ENCODE measurements at places on chromosomes 4 and X.
A peak's percentile ranks its signal among the peaks of the same experiment; 100 is the strongest.

- no peak for DNase-seq
These were observed 427.2 kb downstream of the MAPK10 start for GRCh38 chr4:85932500-85933290.

GRCh38 chr4:73018595-73018994 lies 50.9 kb downstream of the COX18 start:
- DNase-seq: no peak

DNA sequence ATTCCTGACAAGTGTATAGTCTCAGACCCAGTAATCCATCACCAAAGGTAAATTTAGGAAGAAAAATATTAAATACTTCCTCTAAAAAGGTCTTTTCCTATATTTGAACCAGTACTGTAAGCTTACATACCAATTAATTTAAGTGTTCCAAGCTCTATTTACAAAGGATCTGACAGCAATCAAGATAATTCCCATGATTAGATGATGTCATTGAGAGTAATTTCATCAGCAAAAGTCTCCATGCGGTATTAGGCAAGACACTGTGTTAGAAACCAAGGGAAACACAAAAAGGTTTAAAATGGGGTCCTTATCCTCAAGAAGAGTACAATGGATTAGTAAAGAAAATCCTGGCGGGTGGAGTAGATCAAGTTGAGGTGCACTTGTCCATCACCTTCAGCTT lies 198.5 kb downstream of the PRDM5 start:
- no peak for DNase-seq

DNA sequence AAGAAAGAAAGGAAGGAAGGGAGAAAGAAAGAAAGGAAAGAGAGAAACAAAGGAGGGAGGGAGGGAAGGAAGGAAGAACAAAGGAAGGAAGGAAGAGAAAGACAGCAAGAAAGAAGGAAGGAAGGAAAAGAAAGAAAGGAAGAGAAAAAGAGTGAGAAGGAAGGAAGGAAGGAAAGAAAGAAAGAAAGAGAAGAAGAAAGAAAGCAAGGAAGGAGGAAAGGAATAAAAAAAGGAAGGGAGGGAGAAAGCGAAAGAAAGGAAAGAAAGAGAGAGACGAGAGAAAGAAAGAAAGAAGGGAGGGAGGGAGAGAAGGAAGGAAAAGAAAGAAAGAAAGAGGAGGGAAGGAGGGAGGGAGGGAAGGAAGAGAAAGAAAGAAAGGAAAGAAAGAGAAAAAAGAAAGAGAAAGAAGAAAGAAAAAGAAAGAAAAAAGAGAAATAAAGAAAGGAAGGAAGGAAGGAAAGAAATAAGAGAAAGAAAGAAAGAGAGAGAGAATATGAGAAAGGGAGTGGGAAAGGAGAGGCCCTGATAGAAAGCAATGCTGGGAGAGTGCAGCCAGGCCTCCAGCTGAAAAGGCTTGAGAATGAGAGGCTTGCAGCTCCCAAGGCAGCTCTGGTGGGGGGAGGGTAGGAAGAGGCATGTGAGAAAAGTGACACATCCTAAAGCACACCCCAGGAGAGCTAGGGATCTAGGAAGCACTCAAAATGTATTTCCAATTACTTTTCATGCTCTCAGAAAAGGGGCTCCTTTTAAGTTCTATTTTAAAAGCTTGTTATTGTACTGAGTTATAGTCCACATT lies 134.0 kb upstream of the ZIC3 start:
- DNase-seq: no peak

DNA sequence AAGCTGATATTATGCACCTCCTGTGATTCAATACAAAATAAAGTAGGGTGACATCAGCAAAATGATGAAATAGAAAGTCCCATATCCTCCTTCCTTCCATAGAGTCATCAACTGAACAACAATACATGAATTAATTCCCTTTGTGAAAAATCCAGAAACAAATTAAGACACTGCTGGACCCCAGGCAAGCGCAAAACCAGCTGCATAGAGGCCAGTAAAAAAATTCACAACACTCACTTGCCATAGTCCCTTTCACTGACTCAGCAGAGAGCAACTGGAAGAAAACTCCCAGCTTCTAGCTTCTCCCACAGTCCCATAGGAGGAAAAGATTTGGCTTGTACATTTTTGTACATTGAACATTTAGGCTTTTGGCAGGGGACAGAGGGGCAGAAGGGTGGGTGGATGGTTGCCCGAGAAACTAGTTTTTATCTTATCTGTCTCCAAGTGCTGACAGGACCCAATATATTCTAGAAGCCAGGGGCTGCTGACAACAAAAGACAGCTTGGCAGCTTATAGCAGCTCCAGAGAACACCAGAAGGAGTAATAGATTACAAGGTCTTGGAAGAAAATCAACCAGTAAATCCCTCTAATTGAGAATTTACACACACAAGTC lies 124.6 kb downstream of the NDST3 start:
- DNase-seq: no peak

GRCh38 chrX:117910216-117910615 lies 206.4 kb downstream of the KLHL13 start:
- no peak for DNase-seq

- no peak for DNase-seq
These were observed 18.7 kb downstream of the RASGEF1B start for GRCh38 chr4:81453024-81453423.

GRCh38 chr4:167622481-167623240 lies 388.4 kb upstream of the SPOCK3 start:
- peak; percentile 41 for DNase-seq

DNA sequence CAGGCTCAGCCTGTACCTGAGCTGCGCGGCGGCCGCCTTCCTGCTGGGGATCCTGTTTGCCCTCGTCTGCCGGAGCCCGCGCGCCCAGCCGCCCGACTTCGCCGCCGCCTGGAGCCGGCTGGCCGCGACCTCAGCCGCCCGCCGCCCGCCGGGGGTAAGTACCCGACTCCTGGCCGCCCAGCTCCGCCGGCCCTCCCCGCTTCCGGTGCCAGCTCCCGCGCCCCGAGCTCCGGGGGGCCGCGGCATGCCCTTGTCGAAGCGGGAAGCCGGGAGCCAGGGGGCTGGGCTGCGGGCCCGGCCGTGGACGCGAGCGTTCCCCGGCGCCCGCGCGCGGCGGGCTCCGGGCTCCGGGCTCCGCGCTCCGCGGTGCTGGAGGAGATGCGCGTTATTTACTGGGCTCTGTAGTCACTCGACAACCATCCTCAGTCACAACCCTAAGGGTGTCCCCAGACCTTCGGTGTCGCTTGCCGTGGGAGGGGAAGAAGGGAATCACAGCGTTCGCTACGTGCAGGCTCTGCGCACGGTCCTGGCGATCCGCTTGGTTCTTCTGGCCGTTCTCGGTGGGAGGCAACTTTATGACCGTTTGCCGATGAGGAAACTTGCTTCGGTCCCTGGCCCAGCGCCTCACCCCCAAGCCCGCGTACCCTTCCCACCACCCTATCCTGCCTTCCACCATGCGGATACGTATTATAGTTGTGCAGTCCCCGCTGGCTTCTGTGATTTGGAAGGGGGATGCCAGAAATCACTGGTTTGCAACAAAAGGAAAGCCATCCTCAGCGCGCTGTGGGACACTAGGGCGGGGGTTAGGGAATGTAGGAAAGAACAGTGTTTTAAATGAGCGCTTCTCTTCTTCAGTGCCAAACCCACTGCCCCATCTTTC lies 944 bp downstream of the SNX25 start:
- peak; percentile 56 for DNase-seq

DNA sequence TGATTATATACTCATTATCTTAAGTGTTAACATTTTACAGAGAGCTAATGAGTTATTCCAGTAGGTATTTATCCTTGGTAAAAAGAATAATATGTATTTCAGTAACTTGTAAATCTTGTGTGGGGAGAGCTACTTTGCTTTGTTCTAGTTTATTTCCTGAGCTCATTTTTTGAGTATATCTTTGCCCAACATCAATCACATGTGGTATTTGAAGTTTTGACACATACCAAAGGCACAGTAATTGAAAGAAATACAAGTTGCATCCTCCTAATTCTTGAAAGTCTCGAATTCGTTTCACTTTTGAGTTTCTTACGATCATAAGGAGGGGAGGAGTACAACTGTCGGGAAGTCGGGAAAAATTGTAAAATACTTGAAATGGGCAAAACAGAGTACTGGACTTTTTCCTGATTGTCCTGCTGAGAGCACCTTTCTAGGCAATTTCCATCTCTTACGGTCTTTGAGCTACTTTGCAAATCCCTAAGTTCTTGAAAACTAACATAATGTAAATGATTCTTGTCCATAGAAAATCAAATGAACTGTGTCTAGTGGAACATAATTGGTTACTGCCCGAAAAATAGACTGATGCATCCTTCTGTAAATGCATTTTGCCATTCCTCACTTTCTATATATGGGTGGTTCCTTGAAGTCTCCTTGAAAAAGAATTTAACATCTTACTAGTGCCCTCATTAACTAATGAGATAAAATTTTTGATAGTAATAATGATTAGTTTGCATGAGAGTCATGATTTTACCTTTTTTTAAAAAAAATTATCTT lies 20.6 kb downstream of the CLTRN start:
- DNase-seq: no peak

- DNase-seq: peak; percentile 47
These were observed 34.5 kb downstream of the ABCE1 start for GRCh38 chr4:145132511-145133098.

GRCh38 chr4:16263056-16263455 lies 36.8 kb upstream of the TAPT1 start:
- no peak for DNase-seq

- no peak for DNase-seq
These were observed 184.3 kb downstream of the PPP3CA start for GRCh38 chr4:101162990-101163380.

DNA sequence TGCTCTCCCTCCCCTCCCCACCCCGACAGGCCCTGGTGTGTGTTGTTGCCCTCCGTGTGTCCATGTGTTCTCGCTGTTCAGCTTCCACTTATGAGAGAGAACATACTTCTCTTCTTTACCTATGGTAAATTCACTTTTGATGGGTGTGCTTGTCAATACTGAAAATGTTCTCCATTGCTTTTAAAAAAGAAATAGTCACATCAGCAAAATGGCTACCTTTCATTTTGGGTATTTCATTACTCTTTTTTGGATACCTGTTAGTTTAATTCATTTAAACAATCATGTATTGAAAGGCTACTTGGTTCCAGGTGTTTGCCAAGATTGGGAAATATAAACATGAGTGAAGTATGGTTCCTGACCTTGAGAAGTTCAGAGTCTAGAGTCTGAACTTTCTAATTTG lies 107.4 kb upstream of the PITX2 start:
- DNase-seq: no peak

- DNase-seq: peak; percentile 69
These were observed 46.8 kb upstream of the FAM9C start for GRCh38 chrX:13091111-13091765.

DNA sequence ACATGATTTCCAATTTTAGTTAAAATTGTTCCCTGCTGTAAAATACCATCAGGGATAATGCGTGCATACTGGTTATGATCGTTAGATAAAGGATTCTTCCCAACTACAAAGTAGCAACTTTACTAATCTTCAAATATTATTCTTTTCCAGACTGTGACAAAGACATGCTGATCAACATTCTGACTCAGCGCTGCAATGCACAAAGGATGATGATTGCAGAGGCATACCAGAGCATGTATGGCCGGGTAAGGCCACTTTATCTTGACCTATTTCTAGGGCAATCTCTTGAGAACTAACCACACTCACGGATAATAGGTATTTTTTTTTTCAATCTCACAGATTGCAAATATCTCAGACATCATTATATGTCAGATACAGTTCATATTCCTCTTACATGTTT lies 47.0 kb downstream of the ANXA10 start:
- no peak for DNase-seq

GRCh38 chrX:43892336-43892870 lies 10.2 kb upstream of the MAOB start:
- no peak for DNase-seq

GRCh38 chrX:7047951-7048350 lies 99.6 kb upstream of the STS start:
- no peak for DNase-seq

- no peak for DNase-seq
These were observed 34.6 kb downstream of the LIMCH1 start for GRCh38 chr4:41572516-41572915.

GRCh38 chr4:56995525-56995924 lies 16.8 kb downstream of the POLR2B start:
- no peak for DNase-seq

DNA sequence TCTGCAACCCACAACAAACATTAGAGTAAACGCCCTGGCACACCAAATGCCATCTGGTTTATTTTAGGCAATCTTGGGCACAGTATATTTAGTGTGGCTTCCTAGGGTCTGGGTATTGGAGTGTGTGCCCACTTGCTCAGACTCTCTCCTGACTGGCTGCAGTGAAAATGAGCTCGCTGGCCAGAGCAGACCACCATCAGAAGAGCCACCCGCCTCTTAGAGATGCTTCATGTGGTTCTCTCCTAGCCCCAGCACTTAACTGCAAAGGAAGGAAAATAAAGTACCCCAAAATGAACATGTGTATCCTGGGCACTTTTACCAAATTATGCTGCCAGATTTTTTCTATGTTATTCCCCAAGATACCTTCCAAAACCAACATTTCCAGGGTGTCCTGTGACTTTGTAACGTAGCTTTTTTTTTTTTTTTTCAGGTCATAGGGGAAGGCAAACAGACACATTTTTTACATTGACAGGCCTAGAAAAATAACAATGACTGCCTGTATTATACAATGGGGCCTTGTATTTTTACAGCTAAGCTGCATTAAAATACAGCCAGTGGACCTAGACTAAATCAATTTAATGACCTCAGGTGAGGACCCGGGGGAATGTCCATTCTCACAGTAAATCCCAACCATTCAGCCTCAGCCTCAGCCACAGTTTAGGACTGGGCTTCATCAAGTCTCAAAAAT lies 193.7 kb downstream of the RASL11B start:
- no peak for DNase-seq

- DNase-seq: no peak
These were observed 97.1 kb downstream of the REELD1 start for GRCh38 chr4:146311238-146311970.

GRCh38 chr4:5957076-5957475 lies 61.2 kb downstream of the C4orf50 start:
- no peak for DNase-seq

- DNase-seq: no peak
These were observed 509.1 kb downstream of the IQCM start for GRCh38 chr4:149306537-149306936.

DNA sequence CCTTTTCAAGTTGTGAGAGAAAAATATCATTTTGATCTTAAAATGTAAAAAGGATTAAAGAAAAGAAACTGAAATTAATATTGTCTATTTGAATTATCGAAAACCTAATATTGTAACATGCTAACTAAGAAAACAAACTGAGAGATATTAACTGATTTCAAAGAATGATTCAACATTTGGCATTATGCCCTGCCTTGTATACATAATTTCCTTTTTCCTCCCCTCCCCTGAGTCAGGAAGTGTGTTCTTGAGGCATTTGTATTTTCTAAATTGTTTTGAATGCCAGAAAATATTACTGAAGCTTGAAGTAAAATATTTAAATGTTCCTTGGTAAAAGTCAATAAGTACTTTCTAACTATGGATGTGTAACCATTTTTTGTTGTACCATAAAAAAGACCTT lies 49.4 kb downstream of the RPS6KA3 start:
- no peak for DNase-seq

GRCh38 chrX:57674861-57675260 lies 5.2 kb downstream of the NLRP2B start:
- no peak for DNase-seq

- DNase-seq: no peak
These were observed 115.6 kb downstream of the DHRSX start for GRCh38 chrX:2385224-2385623.
